ENCODE measurements at places on chromosomes 12 and 14. TPM values are rescaled to one million over a fixed set of nuclear protein-coding genes. Genes with fewer than 3 reads are reported as not detected.
A peak's percentile ranks its signal among the peaks of the same experiment; 100 is the strongest.

MYBPC1 gene
- 5,417 TPM for total RNA-seq

DNA sequence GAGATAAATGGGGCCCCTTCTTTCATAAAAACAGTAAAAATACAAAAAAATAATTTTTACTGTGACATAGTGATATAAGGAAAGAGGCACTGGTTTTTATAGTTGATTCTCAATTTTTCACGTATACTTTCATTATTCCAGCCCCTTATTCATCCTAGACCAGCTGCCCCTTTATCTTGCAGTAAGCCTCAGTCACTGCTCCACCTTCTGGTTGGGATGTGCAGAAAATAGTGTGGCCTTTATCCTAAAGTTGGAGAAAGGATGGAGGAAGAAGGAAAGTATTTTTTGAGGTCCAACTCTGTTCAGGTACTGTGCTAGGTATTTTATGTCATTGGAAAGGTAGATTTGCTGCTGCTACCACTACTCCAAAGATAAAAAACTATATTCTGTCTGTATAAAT is 172.7 kb downstream of the ANO6 start:
- H3K4me3 ChIP-seq: no peak overlapping the region
- H3K27me3 ChIP-seq: no peaks in the 10 kb centered on the region
- peaks cover 7% of the 10 kb centered on the region for H3K36me3 ChIP-seq
- DNase-seq: no peak

DNA sequence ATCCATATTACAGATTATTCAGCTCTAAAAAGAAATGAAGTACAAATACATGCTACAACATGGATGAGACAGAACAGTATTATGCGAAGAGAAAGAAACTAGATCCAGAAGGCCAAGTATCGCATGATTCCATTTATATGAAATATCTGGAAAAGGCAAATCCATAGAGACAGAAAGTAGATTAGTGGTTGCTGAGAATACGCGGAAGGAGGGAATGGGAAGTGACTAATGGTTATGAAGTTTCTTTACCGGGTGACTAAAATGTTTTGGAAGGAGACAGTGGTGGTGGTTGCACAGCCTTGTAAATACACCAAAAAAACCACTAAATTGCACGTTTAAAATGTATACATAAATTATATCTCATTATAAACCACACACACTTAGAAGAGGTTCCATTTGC is 12.5 kb downstream of the PRDM4 start:
- no peaks in the 10 kb centered on the region for H3K4me1 ChIP-seq
- H3K36me3 ChIP-seq: peaks cover 7% of the 10 kb centered on the region
- no peak for DNase-seq
- no peaks in the 10 kb centered on the region for H3K27me3 ChIP-seq

DHH gene
- 0.43 TPM for total RNA-seq

DNA sequence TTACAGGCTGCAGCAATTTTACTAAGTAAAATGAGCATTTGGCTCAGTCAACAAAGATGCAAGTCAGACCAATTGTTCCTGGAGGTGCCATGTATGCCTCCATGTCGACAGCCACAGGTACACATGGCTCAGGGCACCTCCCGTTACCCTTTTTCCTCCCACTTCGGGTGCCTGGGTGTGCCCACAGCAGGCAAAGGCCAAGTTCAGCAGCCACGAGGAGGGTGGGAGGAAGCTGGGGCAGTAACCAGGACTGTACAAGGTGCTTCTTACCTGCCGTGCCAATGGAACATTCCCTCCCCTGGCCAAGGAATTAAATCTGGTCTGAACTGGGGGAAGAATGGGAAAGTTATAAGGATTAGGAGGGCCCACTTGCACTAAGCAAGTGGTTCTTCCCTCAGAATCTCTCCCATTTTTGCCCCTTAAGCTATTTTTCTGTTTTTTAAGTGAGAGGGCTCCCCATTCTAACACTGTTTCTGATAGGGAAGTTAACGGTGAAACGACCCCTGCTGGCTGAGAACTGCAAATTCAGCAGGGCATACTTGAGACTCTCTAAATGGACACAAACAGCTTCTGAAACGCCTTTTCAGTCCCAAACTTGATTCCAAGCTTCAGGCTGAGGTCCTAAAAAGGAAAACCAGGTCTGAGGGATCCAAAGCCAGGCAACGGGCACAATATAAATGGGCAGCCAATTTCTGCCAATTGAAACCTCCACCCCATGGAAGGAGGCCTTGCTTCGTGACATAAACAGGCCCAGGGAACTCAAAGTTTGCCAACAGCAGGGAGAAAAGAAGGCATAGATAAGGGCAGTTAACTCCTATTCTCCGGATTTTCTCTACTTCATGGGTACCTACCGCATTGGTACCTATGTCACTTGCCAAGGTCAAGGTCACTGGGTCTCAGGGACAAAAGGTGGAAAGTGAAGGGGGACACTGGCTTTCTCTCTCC is 24.8 kb downstream of the CLECL1 start:
- no peak overlapping the region for H3K27ac ChIP-seq
- no peaks in the 10 kb centered on the region for H3K36me3 ChIP-seq
- no peaks in the 10 kb centered on the region for H3K4me1 ChIP-seq
- peak; percentile 48 for DNase-seq
- no peak overlapping the region for H3K4me3 ChIP-seq

DNA sequence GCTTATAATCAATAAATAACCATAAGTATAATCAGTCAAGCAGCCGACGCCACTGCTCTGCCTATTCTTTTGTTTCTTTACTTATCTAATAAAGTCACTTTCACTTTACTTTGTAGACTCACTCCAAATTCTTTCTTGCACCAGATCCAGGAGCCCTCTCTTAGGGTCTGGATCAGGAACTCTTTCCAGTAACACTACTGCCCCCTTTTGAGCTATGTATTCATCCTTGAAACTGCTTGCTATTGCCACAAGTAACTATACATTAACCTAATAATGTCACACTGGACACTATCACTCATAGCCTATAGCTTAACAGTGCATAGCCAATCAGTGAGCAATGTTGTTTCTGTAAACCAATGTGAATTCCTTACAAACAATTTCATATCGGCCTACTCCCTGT is 2.8 kb upstream of the NID2 start:
- no peak overlapping the region for H3K4me3 ChIP-seq
- H3K27ac ChIP-seq: no peak overlapping the region
- no peaks in the 10 kb centered on the region for H3K36me3 ChIP-seq
- peaks cover 7% of the 10 kb centered on the region for H3K4me1 ChIP-seq
- no peak for DNase-seq

- no peak overlapping the region for H3K27ac ChIP-seq
- H3K4me3 ChIP-seq: no peak overlapping the region
- no peaks in the 10 kb centered on the region for H3K27me3 ChIP-seq
- no peaks in the 10 kb centered on the region for H3K36me3 ChIP-seq
These were observed 47.9 kb upstream of the ATF7IP start for GRCh38 chr12:14317362-14318146.
